ENCODE measurements at places on chromosomes 6 and 20.

- no peak for DNase-seq
Measured at GRCh38 chr20:49228676-49229075, 9.5 kb downstream of the DDX27 start.

GRCh38 chr6:52230685-52231084 lies 13.6 kb downstream of the IL17F start:
- DNase-seq, result no peak

DNA sequence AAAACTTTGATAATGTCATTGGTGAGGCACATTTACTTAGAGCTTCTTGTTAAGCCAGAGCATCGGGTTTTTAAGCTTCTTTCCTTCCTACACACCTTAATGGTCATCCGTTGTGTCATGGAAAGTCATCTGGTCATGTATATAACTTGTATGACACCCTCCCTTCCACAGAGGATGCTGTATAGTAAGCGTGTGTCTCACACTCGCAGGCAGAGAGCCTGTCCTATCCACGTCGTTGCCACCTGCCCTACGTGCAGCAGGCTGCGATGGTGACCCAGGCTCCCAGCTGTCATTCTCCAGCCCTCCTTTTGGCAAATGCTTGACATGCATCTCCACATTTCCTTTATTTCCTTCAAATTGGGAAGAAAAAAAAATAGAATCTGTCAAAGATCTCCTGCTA lies 85.6 kb downstream of the MYB start:
- DNase-seq, result no peak

DNA sequence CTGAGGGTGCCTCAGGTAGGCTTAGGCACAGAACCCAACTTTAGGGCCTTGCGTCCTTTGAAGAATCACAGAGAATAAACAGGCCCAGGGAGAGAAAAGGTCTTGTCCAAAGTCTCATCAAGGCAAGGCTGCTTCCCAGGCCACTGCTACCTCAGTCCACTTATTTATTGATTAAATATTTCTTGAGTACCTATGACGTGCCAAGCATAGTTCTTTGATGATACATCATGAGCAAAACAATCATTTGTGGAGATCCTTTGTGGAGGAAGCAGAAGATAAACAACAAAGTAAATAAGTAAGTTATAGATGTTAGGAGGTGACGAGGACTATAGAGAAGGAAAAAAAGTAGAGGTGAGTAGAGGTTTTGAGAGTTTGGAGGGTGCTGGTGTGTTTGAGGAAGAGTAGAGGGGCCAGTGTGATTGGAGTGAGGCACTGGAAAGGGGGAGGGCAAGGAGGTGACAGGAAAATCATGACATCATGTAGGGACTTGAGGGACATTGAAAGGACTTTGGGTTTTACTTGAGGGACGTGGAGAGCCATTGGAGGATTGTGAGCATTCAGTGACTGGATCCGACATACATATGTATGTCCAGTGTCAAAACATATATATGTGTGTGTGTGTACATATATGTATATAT lies 14.1 kb upstream of the CHMP4B start:
- no peak for DNase-seq

DNA sequence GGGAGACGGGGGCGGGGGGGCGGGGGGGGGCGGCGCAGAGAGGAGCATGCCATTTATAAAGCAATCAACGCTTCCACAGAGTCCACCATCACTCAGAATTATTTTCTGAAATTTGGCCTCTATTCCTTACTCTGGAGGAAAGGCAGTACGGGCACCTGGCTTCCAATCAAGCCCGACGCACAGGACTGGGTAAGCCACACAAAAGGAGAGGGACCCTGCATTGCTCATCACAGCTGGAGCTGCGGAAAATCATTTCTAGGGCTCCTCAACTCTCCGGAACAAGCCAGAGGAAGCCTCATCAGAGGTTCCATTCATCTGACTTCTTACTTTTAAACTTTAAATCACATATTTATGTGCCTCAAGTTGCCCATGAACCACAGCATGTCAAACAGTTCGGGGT lies 55.9 kb downstream of the TTI1 start:
- DNase-seq, result no peak
